ENCODE measurements at places on chromosomes 1 and 21.

- no peak for DNase-seq
Observed at GRCh38 chr1:157399984-157400382, 152.3 kb downstream of the FCRL5 start.

DNA sequence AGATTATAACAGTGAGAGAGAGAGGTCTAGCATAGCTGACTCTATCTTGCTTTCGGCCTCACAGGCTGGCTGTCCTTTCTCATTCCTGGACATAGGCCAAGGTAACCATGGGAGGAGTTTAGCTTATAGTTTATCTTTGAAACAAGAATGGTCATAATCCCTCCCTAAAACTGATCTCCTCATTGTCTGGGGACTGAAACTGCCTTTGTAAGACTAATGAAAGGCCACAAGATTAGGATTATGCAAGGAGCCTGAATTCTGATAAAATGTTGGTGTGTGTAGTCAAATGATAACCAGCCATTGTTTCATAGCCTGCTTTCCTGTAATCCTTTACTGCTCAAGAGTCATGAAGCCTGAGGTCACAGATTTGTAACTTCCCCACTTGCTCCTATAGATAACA is 131.9 kb upstream of the LYPLAL1 start:
- no peak for DNase-seq

DNA sequence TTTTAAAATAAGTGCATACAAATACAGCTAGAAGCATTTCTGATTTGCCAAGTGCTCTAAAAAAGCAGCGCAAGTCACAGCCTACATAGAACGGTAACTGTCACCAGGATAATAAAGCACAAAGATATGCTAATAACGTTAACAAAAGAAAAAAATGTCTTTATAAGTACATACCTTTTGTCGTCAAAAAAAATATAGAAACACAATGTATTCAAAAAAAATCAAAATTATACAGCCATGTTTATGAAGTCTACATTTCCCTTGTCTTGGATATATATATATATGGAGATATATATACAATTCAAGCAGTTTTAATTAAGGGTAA is 3.2 kb downstream of the IRF2BP2 start:
- DNase-seq: no peak

GRCh38 chr1:192668409-192668983 is 32.5 kb downstream of the RGS13 start:
- peak; percentile 1 for DNase-seq

DNA sequence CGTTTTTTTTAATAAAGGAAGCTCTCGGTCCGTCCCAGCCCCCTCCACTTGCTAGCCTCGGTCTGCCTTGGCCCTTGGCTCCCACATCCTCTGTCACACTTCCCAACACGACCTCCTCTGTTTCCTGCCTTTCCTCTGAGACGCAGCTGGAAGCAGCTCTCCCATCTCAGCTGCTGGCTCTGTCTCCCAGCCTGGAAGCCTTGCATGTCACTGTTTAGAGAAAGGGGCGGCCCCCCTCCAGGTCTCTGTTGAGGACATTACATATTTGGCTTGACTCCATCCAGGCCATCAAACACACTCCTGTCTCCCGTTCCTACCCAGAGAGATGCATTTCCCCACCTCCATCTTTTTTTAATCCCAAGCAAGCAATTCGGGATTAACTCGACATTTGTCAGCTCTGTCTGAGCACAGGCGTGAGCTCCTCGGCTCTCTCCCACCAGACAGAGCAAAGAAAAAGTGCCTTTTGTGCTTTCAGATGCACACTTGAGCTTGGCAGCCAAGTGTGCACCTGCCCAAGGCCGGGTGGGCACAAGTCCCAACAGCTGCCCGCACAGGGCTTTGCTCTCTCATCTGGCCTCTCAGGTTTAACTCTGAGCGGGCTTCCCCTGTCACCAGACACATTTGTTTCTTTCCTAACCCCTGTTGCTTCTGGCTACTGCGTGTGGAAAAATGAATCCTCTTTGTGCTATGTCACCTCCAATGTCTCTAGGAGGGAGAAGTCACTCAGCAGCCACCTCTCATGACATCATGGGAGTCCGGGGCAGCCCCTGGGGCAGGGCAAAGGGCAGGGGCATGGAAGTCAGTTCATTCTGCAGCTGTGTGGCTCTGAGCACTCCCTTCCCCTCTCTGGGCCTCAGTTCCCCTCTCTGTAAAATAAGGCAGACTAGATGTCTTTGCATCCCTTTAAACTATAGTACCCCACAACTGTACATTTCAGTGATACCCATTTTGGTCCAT is 108.3 kb downstream of the KCND3 start:
- DNase-seq: no peak
